ENCODE measurements at places on chromosomes 12 and 14.

GRCh38 chr14:50025776-50026175 is 90.6 kb downstream of the VCPKMT start:
- no peak for DNase-seq

GRCh38 chr12:32398816-32399369 is 465 bp upstream of the FGD4 start:
- no peak for DNase-seq

DNA sequence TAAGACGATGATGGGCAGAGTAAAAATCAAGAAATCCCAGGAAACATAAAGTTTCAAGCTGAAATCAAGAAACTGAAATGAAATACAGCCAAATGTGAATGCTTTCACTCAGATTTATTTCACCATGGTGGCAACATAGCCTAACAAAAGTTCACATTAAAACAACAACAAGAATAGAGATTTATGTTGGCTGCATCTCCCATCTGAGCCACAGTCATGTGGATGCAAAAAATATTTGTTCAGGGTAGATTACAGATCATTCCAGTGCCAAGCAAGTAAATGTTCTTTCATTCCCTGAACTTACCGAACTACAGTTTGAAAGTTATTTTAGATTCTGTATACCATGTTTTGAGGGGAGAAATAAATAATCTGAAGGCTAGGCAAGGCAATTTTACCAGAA is 159.9 kb upstream of the TMTC1 start:
- DNase-seq: no peak

GRCh38 chr12:88896958-88897357 is 316.7 kb upstream of the KITLG start:
- DNase-seq: no peak

GRCh38 chr14:77284066-77284465 is 13.1 kb upstream of the NGB start:
- DNase-seq: no peak

DNA sequence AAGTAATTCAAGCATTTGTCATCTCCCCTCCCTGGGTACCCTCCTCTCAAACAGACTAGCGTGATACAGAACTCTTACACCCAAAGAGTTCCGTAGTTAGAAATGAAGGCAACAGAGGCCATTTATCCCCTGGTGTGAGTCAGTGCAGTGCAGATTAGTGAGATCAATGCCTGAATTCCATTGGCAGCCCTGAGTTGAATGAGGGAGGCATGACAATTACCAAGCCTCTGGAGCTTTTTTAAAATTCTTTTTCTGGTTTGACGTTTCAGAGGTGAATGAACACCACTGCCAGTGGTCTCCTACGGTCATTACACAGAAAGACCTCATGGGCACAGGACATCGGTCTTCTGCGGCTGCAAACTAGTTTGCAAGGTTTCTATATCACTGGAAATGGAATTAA is 94.4 kb downstream of the PRIMA1 start:
- DNase-seq: no peak

- no peak for DNase-seq
Measured at GRCh38 chr14:43988989-43989388, 518.1 kb downstream of the FSCB start.

- DNase-seq: no peak
Measured at GRCh38 chr12:88529531-88530488, 50.5 kb downstream of the KITLG start.

- no peak for DNase-seq
Measured at GRCh38 chr12:118101051-118101450, 2.8 kb downstream of the VSIG10 start.

DNA sequence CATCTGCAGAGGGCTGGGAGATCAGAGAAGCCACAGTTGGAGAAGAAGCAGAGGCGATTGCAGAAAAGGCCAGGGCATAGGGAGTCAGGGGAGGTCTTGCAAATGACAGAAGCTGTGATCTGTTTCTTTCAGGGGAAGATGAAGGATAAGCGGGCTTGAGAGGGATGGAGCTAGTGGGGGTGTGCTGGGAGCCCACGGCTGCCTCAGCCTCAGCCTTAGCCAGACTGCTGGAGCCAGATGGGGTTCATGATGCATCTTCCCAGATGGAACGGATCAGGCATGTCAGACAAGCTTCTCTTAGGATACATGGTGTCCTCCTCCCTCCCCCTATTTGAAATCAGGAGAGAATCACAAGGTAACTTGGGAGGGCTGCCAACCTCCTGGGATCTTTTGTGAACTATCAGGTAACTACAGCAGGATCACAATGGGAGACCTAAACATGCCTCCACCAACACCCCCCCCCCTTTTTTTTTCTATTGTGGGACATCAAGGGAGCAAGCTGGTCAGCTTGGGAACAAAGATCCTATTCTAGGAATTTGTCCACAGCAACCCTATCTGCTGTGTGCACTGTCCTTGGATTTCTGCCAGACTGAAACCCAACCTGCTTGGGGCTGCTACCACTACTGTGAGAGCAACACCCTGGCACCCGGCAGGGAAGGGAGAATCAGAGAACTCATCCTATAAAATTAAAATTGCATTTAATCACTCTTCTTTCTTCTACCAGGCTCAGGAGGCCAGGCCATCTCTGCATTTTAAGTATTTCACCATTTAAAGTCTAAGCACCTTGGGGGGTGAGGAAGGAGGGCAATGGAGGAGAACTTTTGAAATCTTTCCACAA is 10.7 kb upstream of the ATP2A2 start:
- no peak for DNase-seq

GRCh38 chr12:104668274-104668718 is 211.5 kb downstream of the CHST11 start:
- no peak for DNase-seq

GRCh38 chr14:39302124-39302810 is 68.6 kb downstream of the MIA2 start:
- DNase-seq: no peak

DNA sequence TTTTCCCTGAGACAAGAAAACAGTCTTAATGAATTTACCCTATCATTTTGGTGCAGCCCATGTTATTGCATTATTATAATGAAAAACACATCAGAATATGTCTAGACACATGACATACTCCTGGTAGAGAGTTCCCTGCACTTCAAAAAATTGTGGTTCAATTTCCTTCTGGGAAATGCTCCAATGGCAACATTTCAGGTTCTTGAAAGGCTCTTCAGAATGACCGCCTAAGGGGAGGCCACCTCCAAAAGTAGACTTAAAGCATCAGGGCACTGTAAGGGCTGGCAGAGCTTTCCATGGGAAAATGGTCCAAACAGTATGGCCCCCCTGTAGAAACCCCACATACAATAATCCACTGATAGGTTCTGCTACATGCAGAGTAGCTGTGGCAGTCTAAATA is 110.7 kb downstream of the SLC25A21 start:
- DNase-seq: no peak

GRCh38 chr14:98593361-98593761 is 678.6 kb downstream of the BCL11B start:
- DNase-seq: no peak

DNA sequence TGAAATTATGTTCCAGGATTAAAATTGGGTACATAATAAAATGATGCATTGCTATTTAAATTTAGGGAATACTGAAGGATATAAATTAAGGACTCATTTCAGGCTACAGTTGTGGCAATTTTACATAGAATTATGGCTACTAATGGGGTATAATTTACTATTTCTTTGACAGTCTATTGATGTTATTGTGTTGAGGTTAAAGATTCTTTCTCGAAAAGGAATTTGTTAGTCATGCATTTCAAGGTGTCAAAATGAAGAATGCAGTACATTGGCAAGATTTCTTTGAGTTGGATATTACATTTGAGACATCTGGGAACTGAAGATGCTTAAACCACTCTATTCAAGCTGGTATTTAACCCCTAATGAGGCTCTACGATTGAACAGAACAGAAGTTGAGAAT is 28.3 kb downstream of the SLC5A8 start:
- DNase-seq: no peak

- peak; percentile 79 for DNase-seq
Measured at GRCh38 chr12:112419297-112420133, 768 bp downstream of the PTPN11 start.

- no peak for DNase-seq
Measured at GRCh38 chr14:64637735-64638473, 66.3 kb upstream of the PLEKHG3 start.

DNA sequence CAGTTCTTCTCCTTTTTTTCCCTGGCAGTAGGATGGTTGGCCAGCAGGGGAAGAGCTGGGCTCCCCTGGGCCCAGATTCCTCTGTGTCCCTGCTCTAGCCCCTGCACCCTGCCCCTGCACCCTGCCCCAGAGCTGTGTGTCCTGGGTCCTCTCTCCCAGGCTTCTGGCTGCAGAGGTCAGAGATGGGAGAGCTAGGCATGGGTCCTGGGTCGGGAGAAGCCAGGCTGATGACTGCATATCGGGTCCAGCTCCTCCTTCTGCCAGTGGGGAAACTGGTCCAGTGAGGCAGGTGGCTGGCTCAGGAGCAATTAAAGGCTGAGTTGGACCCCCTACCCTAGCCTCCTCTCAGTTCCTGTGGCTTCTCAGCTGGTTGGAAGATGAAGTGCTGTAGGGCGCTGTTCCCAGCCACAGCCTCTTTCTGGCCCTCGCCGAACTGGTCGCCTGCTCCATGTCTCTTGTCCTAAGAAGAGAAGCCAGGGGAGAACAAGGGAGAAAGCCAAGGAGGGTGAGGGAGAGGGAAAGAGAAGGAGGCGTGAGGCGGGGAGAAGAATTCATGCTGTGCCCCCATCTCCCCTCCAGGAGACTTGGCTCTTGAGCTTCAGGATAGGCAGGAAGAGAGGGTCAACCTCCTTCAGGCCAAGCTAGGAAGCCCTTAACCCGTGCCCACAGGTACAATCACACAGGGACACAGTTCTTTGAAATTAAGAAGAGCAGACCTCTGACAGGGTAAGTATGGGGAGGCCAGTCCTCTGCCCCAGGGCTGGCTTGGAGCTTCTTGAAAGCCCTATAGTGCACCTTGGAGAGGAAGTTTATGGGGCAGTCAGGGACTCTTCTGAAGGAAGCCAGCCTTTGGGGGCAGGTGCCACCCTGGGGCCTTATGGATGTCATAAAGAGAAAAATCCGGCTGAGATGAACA is 9.5 kb downstream of the VASH1 start:
- peak; percentile 64 for DNase-seq

- peak; percentile 68 for DNase-seq
Measured at GRCh38 chr12:54019924-54020590, 8.2 kb upstream of the HOXC6 start.

GRCh38 chr14:70622111-70622712 is 19.5 kb upstream of the TTC9 start:
- DNase-seq: no peak

GRCh38 chr12:104964167-104964855 is 6.2 kb upstream of the SLC41A2 start:
- no peak for DNase-seq

DNA sequence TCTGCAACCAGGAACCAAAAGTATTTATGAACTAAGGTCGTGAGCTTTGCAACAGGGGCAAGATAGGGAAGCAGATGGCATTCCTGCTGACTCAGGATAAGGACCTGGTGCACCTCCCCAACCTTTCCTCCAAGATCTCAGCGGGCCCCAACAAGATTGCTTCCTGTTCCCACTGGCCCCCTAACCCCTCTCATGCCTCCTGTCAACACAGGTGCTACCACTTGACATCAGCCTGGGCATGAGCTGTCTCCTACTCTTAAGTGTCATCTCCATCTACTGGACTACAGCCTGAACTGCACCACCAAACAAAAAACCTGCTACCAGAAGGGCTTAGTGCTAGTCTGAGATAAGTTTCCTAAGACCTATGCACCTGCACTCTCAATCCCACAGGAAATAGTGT is 32.7 kb downstream of the MED6 start:
- no peak for DNase-seq

DNA sequence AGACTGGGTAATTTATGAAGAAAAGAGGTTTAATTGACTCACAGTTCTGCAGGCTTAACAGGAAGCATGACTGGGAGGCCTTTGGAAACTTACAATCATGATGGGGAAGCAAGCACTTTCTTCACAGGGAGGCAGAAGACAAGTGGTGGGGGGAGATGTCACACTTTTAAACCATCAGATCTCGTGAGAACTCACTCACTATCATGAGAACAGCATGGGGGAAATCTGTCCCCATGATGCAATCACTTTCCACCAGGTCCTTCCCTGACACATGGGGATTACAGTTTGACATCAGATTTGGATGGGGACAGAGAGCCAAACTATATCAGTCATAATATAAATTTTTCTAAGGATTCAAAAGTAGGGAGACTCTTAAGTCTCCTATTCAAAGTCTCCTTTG is 46.0 kb downstream of the SPIC start:
- no peak for DNase-seq

- DNase-seq: no peak
Measured at GRCh38 chr14:44607701-44608100, 100.6 kb upstream of the FSCB start.

DNA sequence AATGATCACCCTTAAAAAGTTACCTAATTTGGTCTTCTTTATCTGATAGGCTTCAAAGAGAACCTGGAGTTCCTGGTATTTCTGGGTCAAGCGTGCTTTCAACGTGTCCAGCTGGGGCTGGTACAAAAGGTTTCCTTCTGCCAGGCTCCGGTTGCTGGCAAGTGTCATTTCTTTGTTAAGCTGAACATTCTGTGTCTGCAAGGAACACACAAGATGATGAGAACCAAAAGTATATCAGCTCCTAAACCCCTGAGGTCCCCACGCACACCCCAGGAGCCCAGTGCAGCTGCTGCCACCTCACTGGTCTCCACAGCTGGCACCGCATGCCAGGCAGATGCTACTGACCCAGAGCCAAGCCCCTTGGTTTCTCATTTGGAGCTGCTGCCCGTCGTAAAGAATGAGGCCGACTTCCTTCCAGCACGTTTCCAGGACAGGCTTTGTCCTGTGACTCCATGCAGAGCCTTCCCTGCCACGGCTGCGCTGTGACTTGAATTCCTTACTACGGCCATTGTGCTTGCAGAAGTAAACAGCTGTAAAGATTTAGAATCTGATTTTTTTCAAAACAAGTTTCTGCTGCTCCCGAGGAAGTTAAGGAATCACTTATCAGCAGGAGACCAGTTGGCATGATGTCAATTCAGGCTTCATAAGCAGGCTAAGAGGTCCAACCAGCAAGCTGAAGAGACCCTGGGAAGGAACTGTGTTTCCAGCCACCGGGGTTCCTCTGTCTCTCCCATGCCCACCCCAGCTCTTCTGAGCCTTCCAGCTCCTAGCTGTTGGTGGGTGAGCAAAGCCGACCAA is 24.9 kb downstream of the VPS37B start:
- peak; percentile 65 for DNase-seq

DNA sequence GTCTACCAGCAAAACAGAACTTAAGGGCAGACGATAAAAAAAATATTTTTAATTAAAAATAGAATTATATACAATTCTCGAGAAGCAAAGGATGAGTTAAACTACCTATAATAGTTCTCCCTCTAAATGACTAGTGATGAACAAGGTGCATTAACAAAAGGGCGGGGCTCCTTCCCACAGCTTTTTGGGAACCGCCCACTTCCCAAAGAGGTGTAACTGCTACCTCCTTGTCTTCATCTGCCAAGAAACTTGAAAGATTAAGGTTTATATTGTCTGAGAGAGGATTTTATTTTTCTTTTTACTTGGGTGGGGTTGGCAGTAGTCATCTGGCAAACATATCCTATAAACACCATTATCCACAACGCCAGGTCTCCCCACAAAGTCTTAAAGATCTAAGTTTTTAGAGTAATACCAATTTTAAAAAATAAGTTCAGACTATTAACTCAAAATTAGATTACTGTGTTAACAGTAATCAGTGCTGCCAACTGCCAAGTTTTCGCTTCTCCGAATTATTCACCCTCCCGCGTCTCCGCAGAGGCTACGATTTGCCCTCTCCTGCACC is 938 bp downstream of the RALGAPA1 start:
- no peak for DNase-seq

Data from aorta (tissue), 5 donors.